Activated naive CD4-positive, alpha-beta T cell treated with anti-CD3 and anti-CD28 coated beads, Interleukin-2, amount 10 ng/mL, durations not matched to agents 5 hours and 36 hours (primary cell): ENCODE measurements at places on chromosomes 6 and 20. TPM values are rescaled to one million over a fixed set of nuclear protein-coding genes. Genes with fewer than 3 reads are reported as not detected.

The DBNDD2 gene
- 15.3 TPM for total RNA-seq

The OPRM1 gene
- not detected for total RNA-seq

The SMLR1 gene
- total RNA-seq: not detected

The ELOVL2 gene
- total RNA-seq: not detected

The BMP2 gene
- not detected for total RNA-seq
